ENCODE measurements at places on chromosomes 5 and 9. TPM values are rescaled to one million over a fixed set of nuclear protein-coding genes. Genes with fewer than 3 reads are reported as not detected.

DNA sequence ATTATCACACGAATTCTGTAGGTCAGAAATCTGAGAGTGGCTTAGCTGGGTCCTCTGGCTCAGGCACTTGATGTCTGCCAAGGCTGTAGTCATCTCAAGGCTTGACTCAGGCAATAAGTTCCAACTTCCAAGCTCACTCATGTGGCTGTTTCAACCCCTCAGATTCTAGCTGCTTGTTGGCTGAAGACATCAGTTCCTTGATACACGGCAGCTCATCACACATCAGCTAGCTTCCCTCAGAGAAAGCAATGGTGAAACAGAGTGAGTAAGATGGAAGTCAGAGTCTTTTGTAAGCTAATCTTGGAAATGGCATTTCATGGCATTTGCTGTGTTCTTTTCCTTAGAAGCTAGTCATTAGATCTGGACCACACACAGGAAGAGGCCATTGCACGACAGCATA lies 204.2 kb upstream of the PTGER4 start:
- no peak for DNase-seq
- no peaks in the 10 kb centered on the region for H3K27me3 ChIP-seq
- H3K36me3 ChIP-seq, result no peaks in the 10 kb centered on the region
- H3K4me1 ChIP-seq, result peaks cover 4% of the 10 kb centered on the region
- H3K4me3 ChIP-seq, result no peak overlapping the region
- no peak overlapping the region for H3K27ac ChIP-seq

GRCh38 chr9:98101416-98101815 lies 17.6 kb downstream of the TRIM14 start:
- no peaks in the 10 kb centered on the region for H3K27me3 ChIP-seq
- H3K4me3 ChIP-seq, result no peak overlapping the region
- H3K4me1 ChIP-seq, result no peaks in the 10 kb centered on the region
- no peak overlapping the region for H3K27ac ChIP-seq
- no peak for DNase-seq

DNA sequence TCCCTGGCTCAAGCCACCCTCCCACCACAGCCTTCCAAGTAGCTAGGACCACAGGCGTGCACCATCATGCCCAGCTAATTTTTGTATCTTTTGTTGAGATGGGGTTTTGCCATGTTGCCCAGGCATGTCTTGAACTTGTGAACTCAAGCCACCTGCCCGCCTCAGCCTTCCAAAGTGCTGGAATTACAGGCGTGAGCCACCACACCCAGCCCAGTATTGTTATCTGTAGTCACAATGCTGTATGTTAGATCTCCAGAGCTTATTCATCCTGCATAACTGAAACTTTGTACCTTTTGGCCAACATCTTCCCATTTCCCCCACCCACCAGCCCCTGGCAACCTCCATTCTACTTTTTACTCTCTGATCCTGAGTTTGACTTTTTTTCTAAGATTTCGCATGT lies 37.5 kb downstream of the CREBRF start:
- DNase-seq, result peak; percentile 42
- H3K4me3 ChIP-seq, result no peak overlapping the region
- H3K27ac ChIP-seq, result no peak overlapping the region
- no peaks in the 10 kb centered on the region for H3K27me3 ChIP-seq

- DNase-seq, result no peak
- H3K4me3 ChIP-seq, result no peak overlapping the region
- H3K36me3 ChIP-seq, result no peaks in the 10 kb centered on the region
- H3K27me3 ChIP-seq, result no peaks in the 10 kb centered on the region
- no peaks in the 10 kb centered on the region for H3K4me1 ChIP-seq
These were observed 101.1 kb upstream of the ZNF366 start for GRCh38 chr5:72608297-72608696.

DNA sequence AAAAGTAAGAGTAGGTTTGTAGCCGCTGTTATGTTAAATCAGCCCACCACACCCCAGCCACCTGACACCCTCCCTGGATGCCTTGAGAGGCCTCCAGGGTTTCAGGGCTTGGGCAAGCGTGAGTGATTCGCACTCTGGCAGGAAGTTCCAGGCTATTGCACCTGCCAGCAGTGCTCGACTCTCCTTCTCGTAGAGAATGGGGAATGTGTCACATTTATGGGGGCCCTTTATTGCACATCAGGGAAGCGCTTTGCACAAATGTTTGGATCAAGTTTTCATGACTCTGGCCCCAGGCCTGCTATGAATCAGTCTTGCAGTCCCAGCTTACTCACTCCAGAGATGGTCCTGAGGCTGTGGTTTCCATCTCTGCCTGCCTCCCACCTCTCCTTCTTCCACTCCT lies 66.1 kb upstream of the ADRA1B start:
- H3K27ac ChIP-seq, result no peak overlapping the region
- no peak overlapping the region for H3K4me3 ChIP-seq
- H3K36me3 ChIP-seq, result no peaks in the 10 kb centered on the region
- no peaks in the 10 kb centered on the region for H3K4me1 ChIP-seq
- DNase-seq, result no peak

GRCh38 chr5:155406815-155407214 lies 393.3 kb downstream of the KIF4B start:
- no peak overlapping the region for H3K27ac ChIP-seq
- DNase-seq, result no peak
- H3K36me3 ChIP-seq, result no peaks in the 10 kb centered on the region
- no peak overlapping the region for H3K4me3 ChIP-seq

DNA sequence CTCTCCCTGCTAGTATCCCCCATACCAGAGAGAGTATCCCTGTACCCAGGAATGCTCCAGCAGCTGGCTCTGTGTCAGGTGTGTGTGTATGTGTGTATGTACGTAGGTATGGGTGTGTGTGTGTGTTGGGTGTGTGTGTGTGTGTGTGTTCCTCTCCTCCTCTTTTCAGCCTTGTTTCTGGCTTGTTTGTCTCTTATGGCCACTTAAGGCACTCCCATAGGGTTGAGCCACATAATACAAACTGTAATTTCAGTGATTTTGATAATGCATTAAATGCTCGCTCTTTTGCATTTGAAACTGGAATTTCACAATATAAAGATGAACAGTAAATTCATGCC lies 80.8 kb upstream of the SH3PXD2B start:
- H3K4me1 ChIP-seq, result no peaks in the 10 kb centered on the region
- no peaks in the 10 kb centered on the region for H3K27me3 ChIP-seq
- no peak overlapping the region for H3K4me3 ChIP-seq

DNA sequence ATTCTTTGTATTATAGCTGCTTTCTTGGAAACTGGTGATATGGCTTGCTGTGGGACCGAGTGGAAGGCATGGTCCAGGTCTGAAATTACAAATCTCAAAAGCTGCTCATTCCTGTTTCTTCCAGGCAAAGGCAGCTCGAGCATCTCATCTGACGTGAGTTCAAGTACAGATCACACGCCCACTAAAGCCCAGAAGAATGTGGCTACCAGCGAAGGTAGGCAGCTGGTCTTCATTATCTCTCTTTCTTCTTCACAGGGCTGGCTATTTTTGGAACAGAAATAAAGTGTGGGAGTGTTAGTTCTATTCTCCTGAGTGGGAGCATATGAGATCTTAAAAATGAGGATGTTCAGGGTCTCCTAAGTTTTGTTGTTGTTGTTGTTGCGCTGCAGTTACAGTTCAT lies 115.9 kb downstream of the FBXL7 start:
- H3K4me3 ChIP-seq, result no peak overlapping the region
- H3K4me1 ChIP-seq, result peaks cover 2% of the 10 kb centered on the region
- H3K27ac ChIP-seq, result no peak overlapping the region
- no peaks in the 10 kb centered on the region for H3K27me3 ChIP-seq
- DNase-seq, result no peak

DNA sequence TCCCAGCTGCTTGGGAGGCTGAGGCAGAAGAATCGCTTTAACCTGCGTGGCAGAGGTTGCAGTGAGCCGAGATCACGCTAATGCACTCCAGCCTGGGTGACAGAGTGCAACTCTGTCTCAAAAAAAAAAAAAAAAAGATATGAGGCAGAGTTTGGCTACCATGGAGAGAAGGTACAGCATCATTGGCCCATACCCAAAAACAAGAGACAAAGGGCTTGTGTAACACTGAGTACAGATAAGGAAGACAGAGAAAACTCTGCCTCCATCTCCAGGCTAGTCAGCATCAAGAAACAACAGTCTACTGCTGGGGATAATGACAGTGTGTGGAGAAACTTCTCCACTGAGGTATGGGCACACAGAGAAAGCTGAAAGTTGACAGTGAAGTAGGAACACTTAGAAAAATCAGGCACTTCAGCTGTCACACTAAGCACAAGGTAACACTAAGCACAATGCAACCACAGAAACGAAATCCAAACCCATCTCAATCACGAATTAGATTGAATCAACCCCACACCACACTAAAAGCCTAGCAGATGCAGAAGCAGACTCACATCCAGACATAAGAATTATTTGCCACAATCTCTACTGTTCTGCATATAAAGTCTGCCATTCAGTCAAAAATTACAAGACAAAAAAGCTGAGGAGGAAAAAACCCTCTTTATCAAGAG lies 10.5 kb downstream of the PJA2 start:
- no peak overlapping the region for H3K27ac ChIP-seq
- no peak for DNase-seq
- no peaks in the 10 kb centered on the region for H3K27me3 ChIP-seq
- H3K36me3 ChIP-seq, result no peaks in the 10 kb centered on the region
- peaks cover 2% of the 10 kb centered on the region for H3K4me1 ChIP-seq

- no peaks in the 10 kb centered on the region for H3K27me3 ChIP-seq
- no peaks in the 10 kb centered on the region for H3K36me3 ChIP-seq
- DNase-seq, result no peak
- H3K4me1 ChIP-seq, result no peaks in the 10 kb centered on the region
- no peak overlapping the region for H3K4me3 ChIP-seq
These were observed 377.9 kb downstream of the ENC1 start for GRCh38 chr5:74262544-74263207.

DNA sequence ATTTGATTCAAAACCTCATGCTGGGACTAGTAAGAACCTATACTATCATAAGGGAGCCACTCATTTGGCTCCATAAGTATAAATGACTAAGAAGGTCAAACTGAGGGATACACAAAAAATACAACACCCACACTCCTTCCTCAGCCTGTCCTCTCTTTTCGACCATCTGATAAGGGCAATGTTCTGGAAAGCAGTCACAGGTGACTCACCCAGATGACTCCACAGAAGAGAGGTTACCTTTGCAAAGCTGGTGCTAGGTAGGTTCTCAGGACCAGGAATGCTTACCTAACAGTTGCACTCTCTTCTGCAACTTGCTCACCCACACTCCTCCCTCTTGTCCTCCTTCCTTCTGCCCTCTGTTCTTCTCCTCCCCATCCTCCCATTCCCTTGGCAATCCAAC lies 32.9 kb downstream of the LHFPL2 start:
- DNase-seq, result no peak
- H3K4me1 ChIP-seq, result no peaks in the 10 kb centered on the region
- no peak overlapping the region for H3K27ac ChIP-seq
- no peak overlapping the region for H3K4me3 ChIP-seq
- no peaks in the 10 kb centered on the region for H3K27me3 ChIP-seq

- H3K4me1 ChIP-seq, result no peaks in the 10 kb centered on the region
- H3K36me3 ChIP-seq, result no peaks in the 10 kb centered on the region
- H3K4me3 ChIP-seq, result no peak overlapping the region
- DNase-seq, result no peak
- H3K27me3 ChIP-seq, result no peaks in the 10 kb centered on the region
These were observed 40.0 kb downstream of the DAPK1 start for GRCh38 chr9:87537625-87538024.

DNA sequence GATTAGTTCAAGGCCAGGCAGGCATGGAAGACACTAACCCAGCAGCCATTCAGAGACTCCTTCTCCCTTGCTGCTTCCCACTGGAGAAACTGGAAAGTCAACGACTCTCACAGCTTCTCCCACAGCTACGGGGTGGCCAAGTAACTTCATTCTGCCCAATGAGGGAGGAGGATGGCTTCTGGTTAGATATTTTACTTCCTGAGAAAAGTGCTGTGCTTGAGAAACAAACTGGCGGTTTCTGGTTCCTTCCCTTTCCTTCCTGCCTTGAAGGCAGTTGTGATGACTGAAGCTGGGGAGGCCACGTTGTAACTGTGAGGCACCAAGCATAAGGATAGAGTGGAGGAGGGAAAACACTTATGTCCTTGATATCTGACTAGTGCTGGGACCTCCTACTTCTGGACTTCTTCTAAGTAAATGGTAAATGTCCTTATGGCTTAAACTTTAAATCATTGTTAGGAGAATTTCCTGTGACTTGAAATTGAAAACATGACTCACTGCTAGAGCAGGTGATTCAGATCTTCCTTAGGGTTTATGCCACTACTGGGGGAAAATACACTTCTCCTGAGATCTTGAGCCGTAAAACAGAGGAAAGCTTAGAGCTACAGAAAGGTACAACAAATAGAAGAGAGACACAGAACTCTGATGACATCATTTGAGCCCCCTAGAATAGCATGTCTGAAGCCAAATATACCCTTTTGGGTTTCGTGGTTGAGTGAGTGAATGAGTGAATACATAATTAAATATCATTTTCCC lies 3.1 kb upstream of the GNPDA1 start:
- no peak overlapping the region for H3K27ac ChIP-seq
- no peak overlapping the region for H3K4me3 ChIP-seq
- no peaks in the 10 kb centered on the region for H3K27me3 ChIP-seq
- DNase-seq, result no peak
- H3K36me3 ChIP-seq, result no peaks in the 10 kb centered on the region

DNA sequence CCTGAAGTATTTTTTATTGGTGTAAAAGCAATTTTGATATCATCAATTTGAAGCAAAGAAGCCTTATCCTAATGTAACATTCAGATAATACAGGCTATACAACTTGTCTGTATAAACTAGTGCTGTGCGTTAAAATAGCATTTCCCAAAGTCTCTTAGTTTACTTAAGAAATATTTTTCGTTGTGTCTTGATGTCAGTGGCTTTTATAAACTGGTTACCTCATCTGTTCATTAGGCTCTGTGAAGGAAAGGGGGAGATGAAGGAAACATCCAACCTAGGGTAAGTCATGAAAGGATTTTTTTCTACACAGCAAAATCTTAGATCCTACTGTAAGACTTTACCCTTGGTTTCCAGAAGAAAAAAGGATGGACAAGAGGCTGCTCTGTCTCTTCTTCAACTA lies 272.9 kb downstream of the PJA2 start:
- H3K27ac ChIP-seq, result no peak overlapping the region
- H3K4me3 ChIP-seq, result no peak overlapping the region
- no peak for DNase-seq
- H3K36me3 ChIP-seq, result no peaks in the 10 kb centered on the region

- H3K4me3 ChIP-seq, result no peak overlapping the region
- no peak overlapping the region for H3K27ac ChIP-seq
- peaks cover 2% of the 10 kb centered on the region for H3K27me3 ChIP-seq
These were observed 60.5 kb upstream of the SHISAL2B start for GRCh38 chr5:64629841-64630240.

- H3K36me3 ChIP-seq, result no peaks in the 10 kb centered on the region
- no peaks in the 10 kb centered on the region for H3K4me1 ChIP-seq
- no peaks in the 10 kb centered on the region for H3K27me3 ChIP-seq
These were observed 160.0 kb downstream of the C9orf152 start for GRCh38 chr9:110047955-110048402.

The LECT2 gene
- not detected for total RNA-seq

The SV2C gene
- total RNA-seq, result 0.33 TPM

The HOMER1 gene
- 6.2 TPM for total RNA-seq

The DMRT3 gene
- 0.26 TPM for total RNA-seq

The TAF11L10 gene
- total RNA-seq, result not detected

The CARD9 gene
- total RNA-seq, result 2.6 TPM

The CRB2 gene
- total RNA-seq, result not detected

All from aorta (tissue), 5 donors.